ENCODE measurements at places on chromosomes 1 and 21. TPM values are rescaled to one million over a fixed set of nuclear protein-coding genes. Genes with fewer than 3 reads are reported as not detected.

FCER1G gene
- 1.1 TPM for total RNA-seq

SH2D2A gene
- total RNA-seq, result 205 TPM

KIF17 gene
- not detected for total RNA-seq

CTNNBIP1 gene
- 15.8 TPM for total RNA-seq

HES2 gene
- 0.52 TPM for total RNA-seq

SEMA4A gene
- total RNA-seq, result 14.5 TPM

SPRR2G gene
- not detected for total RNA-seq

CAPN9 gene
- total RNA-seq, result not detected

UMODL1 gene
- total RNA-seq, result not detected

PTPN14 gene
- 1.1 TPM for total RNA-seq

RBM11 gene
- total RNA-seq, result 0.84 TPM

ILDR2 gene
- 7.9 TPM for total RNA-seq

COA7 gene
- total RNA-seq, result 26.3 TPM

PHC2 gene
- total RNA-seq, result 43.0 TPM

GPR153 gene
- total RNA-seq, result 1.2 TPM

LEFTY2 gene
- total RNA-seq, result not detected

LAPTM5 gene
- total RNA-seq, result 326 TPM

OR2G6 gene
- total RNA-seq, result not detected

SMCP gene
- total RNA-seq, result not detected

ELF3 gene
- 0.79 TPM for total RNA-seq

PGLYRP4 gene
- not detected for total RNA-seq

Measured in activated CD8-positive, alpha-beta memory T cell treated with anti-CD3 and anti-CD28 coated beads, Interleukin-2, amount 10 ng/mL, durations not matched to agents 7 days and 5 days (primary cell).